ENCODE measurements at places on chromosomes 6 and 20.

- no peak for DNase-seq
Observed at GRCh38 chr6:166365221-166365620, 17.5 kb downstream of the MPC1 start.

DNA sequence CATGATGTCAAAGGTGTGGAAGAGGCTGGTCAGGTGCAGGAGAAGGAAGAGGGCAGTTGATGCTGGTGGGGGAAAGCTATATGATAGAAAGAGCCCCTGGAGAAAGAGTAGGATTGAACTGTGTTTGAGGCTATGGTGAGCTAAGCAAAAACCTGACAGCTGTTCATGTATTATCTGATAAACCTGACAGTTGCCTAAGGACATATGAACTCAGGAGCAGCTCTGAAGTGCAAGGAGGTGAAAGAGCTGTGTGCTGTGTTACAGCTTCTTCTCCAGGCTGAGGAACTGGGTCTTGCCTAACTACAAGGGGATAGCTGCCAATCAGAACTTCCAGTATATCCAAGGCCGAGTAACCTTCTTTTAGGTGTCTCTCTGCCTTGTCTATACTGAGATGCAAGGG lies 81.8 kb downstream of the LCA5 start:
- DNase-seq = no peak

GRCh38 chr6:45086360-45087084 lies 241.6 kb upstream of the RUNX2 start:
- DNase-seq = no peak

DNA sequence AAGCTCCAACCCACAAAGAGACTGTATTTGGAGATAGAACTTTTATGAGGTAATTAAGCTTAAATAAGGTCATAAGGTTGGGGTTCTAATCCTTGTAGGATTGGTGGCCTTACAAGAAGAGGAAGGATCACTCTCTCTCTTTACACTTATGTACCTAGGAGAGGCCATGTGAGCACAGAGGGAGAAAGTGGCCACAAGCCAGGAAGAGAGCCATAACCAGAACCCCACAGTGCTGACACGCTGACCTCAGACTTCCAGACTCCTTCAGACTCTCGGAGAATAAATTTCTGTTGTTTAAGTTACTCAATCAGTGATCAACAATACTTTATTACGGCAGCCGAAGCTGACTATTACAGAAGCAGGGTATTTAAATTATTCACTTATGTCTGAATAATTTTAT lies 430.5 kb upstream of the EPHA7 start:
- no peak for DNase-seq

GRCh38 chr20:41308726-41309413 lies 8.7 kb downstream of the ZHX3 start:
- no peak for DNase-seq

DNA sequence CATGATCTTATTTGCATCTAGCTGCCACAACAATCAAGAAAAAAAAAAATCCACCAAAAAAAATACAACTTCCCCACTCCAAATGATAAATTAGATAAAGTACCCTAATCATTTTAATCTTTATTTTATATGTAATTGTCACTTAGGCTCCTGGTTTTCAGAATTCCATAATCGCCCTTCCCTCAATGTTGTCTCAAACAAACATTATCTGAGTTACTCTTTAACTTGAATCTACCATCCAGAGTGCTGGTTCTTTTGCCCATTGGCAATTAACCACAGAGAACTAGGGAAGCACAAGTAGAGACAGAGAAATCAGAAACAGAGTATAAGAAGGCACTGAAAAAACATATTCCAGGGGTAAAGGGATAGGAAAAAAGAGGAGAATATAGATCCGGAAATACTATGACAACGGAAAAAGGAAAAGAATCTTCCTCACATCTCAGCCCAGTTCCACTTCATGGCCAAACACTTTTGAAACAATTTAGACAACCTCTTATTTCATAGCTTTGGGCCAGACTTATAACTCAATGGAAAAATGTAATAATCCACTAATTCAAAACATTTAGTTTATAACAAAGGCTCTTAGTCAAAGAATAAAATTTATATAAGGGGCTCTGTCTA lies 861 bp upstream of the NHSL1 start:
- DNase-seq = no peak

- DNase-seq = no peak
Observed at GRCh38 chr20:47236639-47236900, 119.9 kb downstream of the ZMYND8 start.

DNA sequence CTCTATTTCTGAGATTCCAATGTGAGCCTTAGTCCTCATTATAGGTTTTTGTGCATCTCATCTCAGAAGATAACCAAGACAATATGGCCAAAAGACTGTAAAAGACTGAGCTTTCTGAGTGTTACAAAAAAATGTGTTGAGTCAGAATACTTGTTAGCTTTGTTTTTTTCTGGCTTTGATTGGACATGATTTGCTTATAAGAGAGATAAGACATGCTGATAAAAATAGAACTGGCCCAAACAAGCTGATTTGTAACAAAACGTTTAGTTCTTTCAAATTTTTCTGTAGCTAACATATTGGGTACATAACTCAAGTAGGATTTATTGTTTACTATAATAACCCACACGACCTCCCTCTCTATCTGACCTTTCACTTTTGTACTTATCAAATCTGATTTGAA lies 32.9 kb downstream of the FILIP1 start:
- DNase-seq = no peak

DNA sequence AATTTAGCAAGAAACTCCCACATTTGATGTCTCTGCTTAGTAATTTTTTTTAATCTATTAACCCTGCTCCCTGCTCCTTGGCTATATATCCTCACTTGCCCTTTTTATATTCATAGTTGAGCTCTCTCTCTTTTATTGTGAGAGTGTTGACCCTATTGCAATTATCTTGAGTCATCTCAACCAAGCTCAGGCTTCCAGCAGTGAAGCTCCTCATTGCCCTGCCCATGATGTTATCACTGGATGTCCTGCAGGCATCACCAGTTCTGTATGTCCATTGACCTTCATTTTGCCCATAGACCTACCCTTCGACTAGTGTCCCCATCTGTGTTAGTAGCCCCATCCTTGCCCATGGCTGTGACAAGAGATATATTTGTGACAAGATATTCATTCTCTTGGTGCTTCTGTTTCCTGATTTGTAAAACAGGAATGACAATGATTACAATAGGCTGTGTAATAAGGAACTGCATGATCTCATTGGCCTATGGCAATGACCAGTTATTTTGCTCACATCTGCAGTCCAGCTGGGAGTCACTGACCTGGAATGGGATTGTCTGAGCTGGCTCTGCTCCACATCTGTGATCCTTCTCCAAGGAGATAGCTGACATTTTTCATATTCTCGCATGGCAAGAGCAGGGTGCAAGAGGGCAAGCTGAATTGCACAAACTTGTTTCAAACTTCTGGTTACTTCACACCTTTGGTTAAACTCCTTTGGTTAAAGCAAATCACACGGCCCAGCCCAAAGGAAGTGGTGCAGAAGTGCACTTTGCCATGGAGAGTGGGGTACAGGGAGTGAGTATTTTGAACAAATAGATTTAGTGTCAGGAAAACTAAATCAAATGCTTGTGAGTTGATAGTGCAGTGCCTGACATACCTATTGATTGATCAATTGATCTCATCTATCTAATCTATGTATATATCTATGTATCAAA lies 47.7 kb upstream of the CST5 start:
- DNase-seq = no peak

DNA sequence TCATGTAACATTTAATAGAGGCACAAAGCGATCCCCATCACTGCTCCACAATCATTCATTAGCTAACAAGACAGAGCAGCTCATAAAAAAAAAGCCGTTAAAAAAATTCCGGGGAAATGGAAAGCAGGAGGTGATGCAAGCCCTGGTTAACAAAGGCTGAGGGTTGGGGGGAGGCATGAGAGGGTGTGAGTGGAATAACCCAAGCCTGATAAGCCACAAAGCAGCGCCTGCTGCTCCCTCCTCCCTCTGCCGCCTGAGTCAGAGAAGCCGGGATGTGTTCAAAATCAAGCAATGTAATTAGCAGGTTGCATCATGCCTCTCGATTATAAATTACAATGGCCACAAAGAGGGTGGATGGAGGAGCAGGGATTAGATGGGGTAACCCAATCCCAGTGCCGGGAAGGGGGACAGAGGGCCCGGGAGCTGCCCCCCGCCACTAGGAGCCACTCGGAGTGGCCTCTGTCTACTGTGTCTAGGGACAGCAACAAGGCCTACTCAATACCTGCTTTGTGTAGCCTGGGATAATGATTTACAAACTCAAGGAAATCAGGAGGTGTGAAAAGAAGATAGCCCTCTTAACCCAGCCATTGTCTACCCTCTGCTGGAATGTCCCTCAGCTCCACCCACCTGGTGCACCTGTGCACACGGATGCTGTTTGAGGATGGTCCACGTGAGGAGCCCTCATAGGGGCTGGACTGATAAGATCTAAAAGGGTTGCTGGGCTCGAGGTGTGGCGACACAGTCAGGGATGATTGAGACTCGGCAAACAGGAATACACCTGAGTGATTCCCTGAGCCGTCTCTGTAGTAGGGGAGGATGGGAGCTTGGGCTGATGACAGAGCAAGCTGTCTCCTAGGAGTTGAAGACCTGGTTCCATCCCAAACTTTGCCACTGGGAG lies 156.9 kb downstream of the VEGFA start:
- DNase-seq = peak; percentile 3

GRCh38 chr20:43969028-43969447 lies 54.4 kb downstream of the TOX2 start:
- DNase-seq = no peak

- no peak for DNase-seq
Observed at GRCh38 chr20:58256842-58257241, 28.4 kb upstream of the ANKRD60 start.

- DNase-seq = no peak
Observed at GRCh38 chr6:4323322-4323721, 187.9 kb upstream of the ECI2 start.

GRCh38 chr6:95127261-95127660 lies 450.1 kb upstream of the MANEA start:
- DNase-seq = no peak

Measured in anterior cingulate cortex (tissue), 58 donors.